Stimulated activated CD4-positive, alpha-beta T cell treated with anti-CD3 and anti-CD28 coated beads, Interleukin-4, amount 100 ng/mL, for 1 hour (primary cell): ENCODE measurements at places on chromosomes 4 and X.

- DNase-seq, result no peak
Measured at GRCh38 chr4:88134111-88134510, 24.3 kb downstream of the ABCG2 start.

GRCh38 chrX:131061306-131061705 lies 3.2 kb downstream of the ARHGAP36 start:
- DNase-seq, result no peak

GRCh38 chrX:150544222-150544787 lies 24.1 kb upstream of the MTM1 start:
- DNase-seq, result peak; percentile 9

GRCh38 chr4:23707652-23708026 lies 182.2 kb downstream of the PPARGC1A start:
- DNase-seq, result no peak

DNA sequence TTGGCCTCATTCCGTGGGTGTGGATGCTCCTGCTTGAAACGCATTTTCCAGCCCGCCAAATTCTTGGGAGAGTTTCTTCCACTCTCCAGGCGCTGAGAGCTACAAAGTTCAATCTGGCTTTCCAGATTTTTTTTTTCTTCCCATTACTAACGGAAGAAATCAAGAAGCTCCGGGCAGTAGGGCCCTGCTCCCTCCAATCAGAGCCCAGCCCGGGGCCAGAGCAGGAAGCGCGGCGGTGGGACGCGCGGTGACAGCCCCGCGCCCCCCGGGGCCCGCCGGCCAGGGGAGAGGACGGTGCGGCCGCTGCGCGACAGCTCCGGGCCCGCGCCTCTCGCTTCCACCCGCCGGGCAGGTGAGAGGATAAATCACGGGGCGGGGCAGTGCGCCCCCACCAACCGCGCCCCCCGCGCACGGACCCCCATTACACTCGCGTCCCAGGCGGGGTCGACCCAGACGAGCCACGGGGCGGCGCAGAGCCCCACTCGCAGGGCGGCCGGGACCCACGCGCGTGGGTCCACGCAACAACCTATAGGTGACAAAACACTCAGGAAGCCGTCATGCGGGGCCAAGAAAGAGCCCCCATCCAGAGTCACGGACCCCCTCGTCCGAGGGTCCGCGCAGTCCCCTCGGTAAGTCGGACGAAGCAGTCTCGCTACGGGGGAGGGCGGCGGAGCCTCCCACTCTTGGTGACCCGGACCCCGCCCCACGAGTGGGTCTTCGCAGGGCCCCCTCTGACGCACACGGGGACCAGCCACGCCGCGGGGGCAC lies 868 bp downstream of the AFAP1 start:
- peak; percentile 15 for DNase-seq

GRCh38 chr4:54764476-54764875 lies 106.7 kb downstream of the KIT start:
- DNase-seq, result no peak

DNA sequence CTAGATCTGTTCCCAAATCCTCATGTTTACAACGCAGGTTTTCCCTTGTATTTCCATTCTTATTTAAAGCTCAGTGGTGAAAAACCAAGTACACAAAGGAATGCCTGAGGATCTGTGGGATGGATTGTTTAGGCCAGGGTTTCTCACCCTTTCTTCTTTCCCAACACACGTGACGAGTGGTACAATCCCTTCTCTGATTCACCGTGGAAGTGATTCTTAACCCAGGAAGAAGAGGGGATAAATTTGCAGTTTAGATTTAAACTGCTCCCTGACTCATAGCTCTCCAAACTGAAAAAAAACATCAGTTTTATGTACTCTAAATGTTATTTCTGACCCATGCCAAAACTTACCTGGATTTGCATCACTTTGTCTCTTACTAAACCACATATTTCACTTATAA lies 17.0 kb downstream of the PAQR3 start:
- no peak for DNase-seq

GRCh38 chr4:113788888-113789287 lies 27.4 kb upstream of the CAMK2D start:
- no peak for DNase-seq

GRCh38 chrX:11579636-11580600 lies 85.8 kb downstream of the ARHGAP6 start:
- DNase-seq, result no peak

DNA sequence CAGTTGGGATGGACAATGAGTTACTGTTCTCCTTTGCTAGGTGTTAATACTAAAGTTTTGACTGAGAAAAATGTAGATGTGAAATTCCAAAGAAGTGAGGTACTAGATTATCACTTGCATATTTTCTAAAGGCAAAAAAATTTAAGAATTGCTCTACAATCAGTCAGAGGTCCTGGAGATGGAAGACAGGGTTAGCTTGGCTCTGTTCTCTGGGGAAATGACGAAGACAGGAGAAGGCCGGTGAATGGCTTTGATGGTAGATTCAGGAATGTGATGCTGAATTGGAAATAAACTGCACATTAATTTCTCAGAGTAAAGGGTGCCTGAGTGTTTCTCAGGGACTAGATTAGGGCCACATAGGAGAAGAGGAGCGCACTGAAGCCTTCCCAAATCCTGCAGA lies 214.0 kb upstream of the LEF1 start:
- no peak for DNase-seq

- DNase-seq, result peak; percentile 31
Measured at GRCh38 chr4:153791746-153792617, 3.1 kb upstream of the SFRP2 start.

GRCh38 chrX:82412858-82413257 lies 1095.2 kb upstream of the POU3F4 start:
- no peak for DNase-seq

DNA sequence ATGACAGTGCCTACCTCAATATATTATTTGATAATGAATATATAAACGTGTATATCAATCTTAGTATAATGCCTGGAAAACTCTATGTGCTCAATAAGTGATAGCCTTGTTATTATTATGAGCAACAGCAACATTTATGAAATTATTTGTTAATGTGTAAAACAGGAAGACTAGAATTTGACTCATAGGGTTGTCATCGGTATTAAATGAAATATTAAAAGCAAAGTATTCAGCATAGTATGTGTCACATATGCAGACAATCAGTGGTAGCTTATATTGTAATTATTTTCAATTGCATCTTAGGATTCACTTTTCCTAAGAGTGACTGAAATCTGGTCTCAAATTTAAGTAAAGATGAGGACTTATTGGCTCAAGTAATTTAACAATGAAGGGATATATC lies 24.6 kb downstream of the SPANXD start:
- DNase-seq, result no peak

GRCh38 chr4:174531486-174531885 lies 9.2 kb upstream of the HPGD start:
- no peak for DNase-seq

- no peak for DNase-seq
Measured at GRCh38 chr4:185224597-185224996, 15.2 kb downstream of the SNX25 start.

- DNase-seq, result no peak
Measured at GRCh38 chr4:101977076-101977475, 186.5 kb downstream of the BANK1 start.

- no peak for DNase-seq
Measured at GRCh38 chr4:83850435-83850834, 314.5 kb downstream of the GPAT3 start.

- no peak for DNase-seq
Measured at GRCh38 chrX:65871671-65872311, 168.1 kb downstream of the VSIG4 start.

DNA sequence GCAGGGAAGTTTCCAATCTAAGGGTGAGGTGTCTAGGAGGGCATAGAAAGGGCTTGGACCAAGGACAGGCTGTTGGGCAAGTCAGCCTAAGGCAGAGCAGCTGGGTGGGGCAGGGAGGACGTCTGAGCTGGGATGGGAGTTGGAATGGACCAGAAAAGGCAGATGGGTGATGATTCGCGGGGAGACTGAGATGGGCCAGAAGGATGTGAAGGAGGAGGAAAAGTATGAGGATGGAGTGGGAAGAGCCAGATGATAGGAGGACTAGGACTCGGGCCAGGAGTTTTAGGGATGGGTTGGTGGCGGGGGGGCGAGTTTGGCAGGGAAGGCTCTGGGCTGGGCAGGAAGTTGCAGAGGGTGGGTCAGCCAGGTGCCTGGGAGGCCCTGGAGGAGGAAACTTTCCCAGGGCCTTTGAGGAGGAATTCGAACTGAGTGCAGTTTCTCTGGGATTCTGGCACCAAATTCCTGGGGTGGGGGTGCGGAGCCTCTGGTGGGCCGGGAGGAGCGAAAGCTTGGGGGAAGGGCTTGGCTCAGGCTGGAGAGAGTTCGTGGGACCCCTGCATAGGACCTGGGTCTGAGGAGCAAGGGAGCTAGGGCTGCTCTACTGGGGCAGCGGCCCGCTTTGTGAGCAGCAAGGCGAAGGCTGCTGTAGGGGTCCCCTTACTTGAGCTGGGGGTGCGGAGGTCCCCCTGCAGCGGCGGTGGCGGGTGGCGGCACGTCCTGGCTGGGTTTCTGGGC lies 8.7 kb upstream of the TIMP1 start:
- DNase-seq, result no peak

GRCh38 chr4:100823066-100823992 lies 305.5 kb upstream of the EMCN start:
- DNase-seq, result no peak

GRCh38 chr4:49044270-49044669 lies 58.2 kb downstream of the CWH43 start:
- no peak for DNase-seq

GRCh38 chrX:40095583-40096394 lies 2.0 kb downstream of the BCOR start:
- DNase-seq, result peak; percentile 28

GRCh38 chr4:177092807-177093206 lies 216.9 kb upstream of the NEIL3 start:
- DNase-seq, result no peak

- no peak for DNase-seq
Measured at GRCh38 chr4:176084769-176085168, 19.1 kb downstream of the WDR17 start.

DNA sequence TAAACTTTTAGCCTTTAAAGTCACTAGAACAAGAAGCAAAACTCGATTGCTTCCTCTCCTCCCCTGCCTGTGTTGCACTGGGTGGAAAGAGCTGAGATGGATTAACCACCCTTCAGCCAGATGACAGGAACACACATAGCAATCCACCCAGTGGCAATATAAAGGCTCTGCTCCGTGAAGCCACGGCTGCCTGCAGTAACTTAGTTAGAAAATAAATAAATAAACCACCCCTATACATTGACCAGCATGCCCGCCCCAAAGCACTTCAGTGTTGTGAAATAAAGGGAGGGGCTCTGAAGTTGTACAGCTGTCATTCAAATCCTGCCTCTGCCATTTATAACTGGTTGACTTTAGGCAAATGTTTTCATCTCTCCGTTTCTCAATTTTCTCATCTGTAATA lies 217.1 kb upstream of the LDB2 start:
- no peak for DNase-seq

DNA sequence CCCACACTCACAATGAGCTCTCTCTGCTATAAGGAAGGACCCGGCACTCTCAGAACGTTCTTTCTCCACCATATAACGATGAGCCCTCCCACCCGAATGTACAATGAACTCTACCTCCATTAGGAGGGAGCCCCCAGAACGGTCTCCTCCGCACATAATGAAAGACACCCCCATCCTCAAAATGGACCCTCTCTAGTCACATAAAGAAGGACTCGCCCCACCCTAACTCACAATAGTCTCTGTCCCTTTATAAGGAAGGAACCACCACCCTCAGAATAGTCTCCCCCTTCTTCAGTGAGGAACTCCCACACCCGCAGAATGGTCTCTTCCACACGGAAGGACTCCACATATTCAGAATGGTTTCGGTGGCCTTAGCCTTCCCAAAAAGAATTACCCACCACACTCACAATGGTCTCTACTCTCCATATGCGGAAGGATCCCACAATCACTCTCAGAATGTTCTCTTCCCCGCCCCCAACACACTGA lies 477 bp downstream of the SLC35A2 start:
- DNase-seq, result no peak

DNA sequence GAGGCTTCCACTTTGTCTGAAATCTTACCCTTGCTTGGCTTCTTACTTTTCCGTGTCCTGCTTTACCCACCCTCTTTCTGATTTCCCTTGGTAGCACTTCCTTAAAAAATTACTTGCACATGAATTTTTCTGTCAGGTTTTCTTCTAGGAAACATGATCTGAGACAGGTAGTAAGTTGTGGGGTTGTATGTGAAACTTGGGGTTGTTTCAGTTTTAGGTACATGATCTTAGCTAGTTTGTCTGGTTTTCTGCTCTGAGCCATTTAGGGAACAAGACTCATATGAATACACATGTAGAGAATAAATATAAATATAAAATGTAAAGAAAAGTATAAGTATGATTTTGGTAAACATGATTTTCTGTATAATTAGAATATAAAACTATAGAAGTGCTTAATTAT lies 17.4 kb upstream of the ARMCX2 start:
- no peak for DNase-seq

- no peak for DNase-seq
Measured at GRCh38 chr4:78766650-78767049, 9.5 kb upstream of the BMP2K start.

DNA sequence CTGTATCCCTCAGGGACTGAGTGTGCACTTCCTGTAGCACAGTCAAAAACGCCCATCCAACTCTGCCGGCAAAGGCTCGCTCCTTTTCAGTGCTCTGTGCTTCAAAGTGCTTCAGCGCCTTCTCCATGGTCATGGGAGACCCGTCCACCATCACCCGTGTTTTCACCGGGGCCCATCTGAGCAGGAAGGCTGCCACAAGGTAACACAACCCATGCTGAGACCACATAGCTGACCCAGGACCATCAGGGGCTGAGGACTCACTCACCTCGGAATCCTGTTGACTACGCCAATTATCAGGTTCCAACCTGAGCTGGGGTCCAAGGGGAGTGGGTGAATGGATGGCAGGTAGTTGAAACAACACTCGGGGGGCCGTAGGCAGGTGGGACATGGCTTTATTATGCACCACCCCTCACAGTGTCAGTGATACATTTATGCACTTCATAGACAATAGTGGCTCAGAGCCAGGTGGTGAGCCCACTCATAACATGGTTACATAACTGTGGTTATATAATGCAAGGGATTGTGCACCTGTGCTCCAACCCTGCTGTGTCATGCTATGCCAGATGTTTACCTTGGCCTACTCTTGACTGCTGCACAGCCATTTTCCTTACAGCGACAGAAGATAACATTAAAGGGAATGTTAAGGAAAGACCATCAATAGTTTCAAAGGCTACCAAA lies 227.8 kb downstream of the ADGRL3 start:
- no peak for DNase-seq

DNA sequence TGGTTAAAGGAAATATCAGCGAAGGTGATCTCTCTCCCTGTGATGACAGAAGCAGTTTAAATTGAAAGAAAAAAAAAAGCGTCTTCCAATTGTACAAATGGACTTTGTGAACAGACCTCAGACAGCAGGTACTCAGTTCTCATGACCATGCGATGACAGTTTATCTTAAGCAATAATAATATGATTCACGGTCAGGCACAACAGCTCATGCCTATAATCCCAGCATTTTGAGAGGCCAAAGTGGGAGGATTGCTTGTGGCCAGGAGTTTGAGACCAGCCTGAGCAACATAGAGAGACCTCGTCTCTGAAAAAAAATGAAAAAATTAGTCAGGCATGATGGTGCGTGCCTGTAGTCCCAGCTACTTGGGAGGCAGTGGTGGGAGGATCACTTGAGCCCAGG lies 51.0 kb downstream of the RELL1 start:
- no peak for DNase-seq
